ENCODE measurements at places on chromosomes 11 and 22. TPM values are rescaled to one million over a fixed set of nuclear protein-coding genes. Genes with fewer than 3 reads are reported as not detected.

- no peak for DNase-seq
Measured at GRCh38 chr11:65559951-65560537, 1.9 kb upstream of the LTBP3 start.

DNA sequence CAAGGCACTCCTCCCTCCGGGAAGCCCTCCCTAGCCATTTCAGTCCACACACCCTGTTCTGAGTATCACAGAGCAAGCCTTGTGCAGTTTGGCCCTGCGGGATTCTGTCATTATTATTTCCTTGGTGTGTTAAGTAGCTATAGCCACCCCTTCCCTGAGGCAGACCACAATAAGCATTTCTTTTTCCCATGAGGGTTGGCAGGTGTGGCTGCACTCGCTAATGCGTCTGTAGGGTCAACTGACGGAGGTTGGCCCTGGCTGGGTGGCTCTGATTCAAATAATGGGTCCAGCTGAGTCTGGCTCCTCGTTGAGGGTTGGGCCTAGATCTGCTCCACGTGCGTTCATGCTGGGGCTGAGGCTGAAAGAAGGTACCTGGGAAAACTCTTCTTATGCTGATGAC, 5.1 kb downstream of the F2 start:
- DNase-seq, result no peak

DNA sequence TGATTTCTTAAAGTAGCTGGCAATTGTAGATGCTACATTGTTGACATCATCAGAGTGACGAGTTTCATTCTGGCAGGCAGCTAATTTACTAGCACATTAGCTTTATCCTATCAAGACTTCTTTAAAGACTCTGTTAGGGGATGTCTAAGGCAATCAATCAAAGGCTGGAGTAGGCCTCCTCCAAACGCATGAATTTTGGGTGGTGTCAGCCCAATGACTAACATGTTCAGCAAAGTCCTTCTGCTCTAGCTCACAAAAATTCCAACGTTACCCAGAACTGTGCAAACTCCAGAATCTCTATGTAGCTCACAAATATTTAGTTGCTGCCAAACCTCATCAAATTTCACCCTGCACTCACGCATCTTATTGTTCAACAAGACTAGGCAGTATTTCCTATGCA, 395.6 kb downstream of the DLG2 start:
- no peak for DNase-seq

The DEFB131B gene
- total RNA-seq, result not detected

DNA sequence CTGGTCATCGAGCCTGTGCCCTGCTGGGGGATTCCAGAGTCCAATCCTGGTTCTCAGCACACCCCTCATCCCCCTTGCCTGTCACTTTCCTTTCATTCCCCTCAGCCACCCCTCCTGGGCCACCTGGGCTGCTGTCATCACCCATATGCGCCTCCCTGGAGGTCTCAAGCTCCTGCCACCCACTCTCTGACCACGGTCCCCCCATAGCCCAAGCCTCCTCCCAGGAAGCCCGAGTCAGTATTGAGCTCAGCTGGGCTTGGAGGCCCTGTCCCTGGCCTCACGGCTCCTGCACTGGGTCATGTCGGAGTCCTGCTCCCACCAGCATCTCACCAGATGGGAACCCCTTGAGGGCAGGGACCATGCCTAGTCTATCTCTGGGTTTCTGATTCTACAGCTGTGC, 44.6 kb downstream of the NFAM1 start:
- DNase-seq, result no peak

The GNAZ gene
- total RNA-seq, result 2.4 TPM

DNA sequence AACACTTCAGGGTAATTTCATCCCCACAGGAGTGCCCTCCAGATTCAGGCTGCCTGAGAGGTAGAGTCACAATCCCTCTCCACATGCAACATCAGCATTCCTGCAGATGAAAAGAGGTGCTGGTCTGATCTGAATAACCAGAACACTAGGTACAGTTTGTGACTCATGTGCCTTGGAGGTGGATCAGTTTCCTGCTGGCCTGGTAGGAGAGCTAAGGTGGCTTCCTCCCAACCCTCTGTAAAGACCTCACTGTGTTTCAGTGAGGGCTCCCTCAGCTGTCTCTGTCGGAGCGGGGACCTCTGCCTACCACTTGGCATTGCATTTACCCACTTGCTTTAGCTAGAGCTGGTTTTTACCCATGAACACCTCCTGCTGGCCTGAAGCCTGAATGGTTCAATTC, 7.6 kb downstream of the OR9G1 start:
- DNase-seq, result no peak

GRCh38 chr11:112523477-112523876, 262.8 kb upstream of the PLET1 start:
- no peak for DNase-seq

DNA sequence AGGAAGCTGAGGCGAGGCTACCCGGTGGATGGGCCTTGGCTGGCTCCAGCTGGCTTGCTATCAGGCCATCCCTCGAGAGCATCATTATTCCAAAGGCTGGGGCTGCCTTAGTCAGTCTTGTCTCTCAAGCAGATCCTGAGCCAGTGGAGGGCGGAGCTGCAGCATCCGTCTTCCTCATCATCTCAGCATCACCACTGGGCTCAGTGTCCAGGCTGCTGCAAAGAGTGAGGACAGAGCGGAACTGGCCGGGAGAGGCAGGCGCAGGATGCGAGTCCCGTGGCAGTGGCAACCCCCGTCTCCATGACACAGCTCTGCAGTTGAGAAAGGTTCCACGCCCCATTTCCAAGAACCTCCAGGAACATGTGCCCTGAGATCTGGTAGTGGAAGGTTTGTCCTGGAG, 4.4 kb downstream of the TP53I11 start:
- no peak for DNase-seq

GRCh38 chr22:37431366-37431765, 4.1 kb upstream of the ELFN2 start:
- no peak for DNase-seq

GRCh38 chr11:99522467-99523173, 501.9 kb downstream of the CNTN5 start:
- no peak for DNase-seq

The ZNF214 gene
- total RNA-seq, result 3.3 TPM

The MCAM gene
- 67.1 TPM for total RNA-seq

The CEND1 gene
- total RNA-seq, result not detected

DNA sequence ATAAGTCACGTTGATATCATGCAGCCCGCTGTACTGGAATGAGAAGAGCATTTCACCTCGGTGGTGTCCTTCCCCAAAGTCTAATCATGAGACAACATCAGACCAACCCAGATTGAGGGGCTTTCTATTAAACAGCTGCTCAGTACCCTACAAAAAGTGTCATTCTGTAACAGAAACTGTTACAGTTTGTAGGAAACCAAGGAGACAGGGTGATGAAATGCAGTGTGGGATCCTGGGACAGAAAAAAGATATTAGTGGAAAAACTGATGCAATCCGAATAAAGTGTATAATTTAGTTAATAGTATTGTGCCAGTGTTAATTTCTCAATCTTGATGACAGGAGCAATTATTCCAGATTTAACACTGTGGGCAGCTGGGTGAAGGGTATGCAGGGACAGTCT, 128.0 kb downstream of the MICAL2 start:
- DNase-seq, result no peak

- no peak for DNase-seq
Measured at GRCh38 chr11:58004664-58005063, 19.0 kb upstream of the OR9Q1 start.

DNA sequence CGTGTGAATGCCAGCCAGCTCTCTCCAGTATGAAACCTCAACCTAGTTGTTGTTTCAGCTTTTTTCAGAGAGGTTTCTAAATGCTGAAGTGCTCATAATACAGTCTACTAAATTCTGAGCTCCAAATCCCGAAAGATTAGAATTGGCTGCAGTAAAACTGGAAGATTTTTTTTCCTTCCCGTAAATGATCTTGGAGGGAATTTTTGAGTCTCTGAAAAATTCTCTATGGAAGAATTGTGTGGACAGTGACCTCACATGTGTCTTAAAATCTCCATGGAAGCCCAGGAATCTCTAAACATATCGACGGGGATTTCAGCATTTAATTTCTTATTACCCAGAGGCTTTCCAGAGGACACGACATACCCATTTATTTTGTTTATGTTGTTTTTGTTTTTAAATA, 1499.2 kb downstream of the LRRC4C start:
- DNase-seq, result no peak

- no peak for DNase-seq
Measured at GRCh38 chr11:62976109-62976508, 8.7 kb downstream of the SLC22A6 start.
